ENCODE measurements at places on chromosomes 12 and 14. TPM values are rescaled to one million over a fixed set of nuclear protein-coding genes. Genes with fewer than 3 reads are reported as not detected.

- DNase-seq, result no peak
Observed at GRCh38 chr12:81517296-81517695, 241.9 kb downstream of the PPFIA2 start.

DNA sequence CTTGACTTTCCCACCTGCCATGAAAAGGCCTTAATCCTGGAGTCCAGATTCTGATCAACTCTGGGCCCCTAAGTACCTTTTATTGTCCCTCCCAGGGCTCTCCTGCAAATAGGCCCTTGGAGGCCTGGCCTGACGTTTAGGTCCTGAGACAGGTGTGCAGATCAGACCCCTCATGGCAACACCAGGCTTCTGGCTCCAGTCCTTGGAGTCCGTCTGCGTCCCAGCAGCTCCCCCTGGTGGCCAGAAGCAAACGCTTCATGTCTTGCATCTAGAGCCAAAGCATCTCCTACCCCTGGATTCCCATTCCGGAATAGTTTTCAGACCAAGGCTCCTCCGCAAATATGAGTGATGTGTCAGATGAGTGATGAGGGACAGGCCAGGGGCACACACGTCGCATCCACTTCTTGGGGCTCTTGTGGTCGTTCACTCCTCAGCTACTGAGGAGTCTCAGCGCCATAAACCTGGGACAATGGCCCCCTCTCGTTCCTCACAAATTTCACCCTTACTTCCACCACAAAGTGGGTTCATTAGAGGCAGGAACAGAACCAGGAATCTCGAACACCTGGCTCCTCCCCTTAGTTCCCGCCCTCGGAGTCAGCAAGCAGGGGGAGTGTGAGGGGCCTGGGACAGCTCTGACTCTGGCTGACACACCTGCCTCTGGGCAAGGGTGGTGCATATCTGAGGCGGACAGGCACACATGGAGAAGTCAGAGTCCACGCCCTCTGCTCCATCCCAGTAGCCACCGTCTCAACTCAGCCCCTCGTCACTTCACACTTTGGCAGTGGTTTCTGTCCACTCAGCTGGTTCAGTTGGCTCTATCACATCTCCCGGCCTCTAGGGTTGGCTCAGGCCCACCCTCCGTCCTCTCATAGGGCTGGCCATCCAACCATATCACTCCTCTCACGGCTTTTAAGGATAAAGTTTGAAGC lies 77.9 kb upstream of the PWP1 start:
- DNase-seq, result peak; percentile 65

- no peak for DNase-seq
Observed at GRCh38 chr12:28343713-28344112, 153.5 kb downstream of the CCDC91 start.

GRCh38 chr14:74593241-74593953 lies 18.6 kb downstream of the LTBP2 start:
- DNase-seq, result no peak

Gene KCNA5
- polyA plus RNA-seq, result 1.8 TPM

Gene RASSF8
- polyA plus RNA-seq, result 80.7 TPM

Gene TAS2R46
- polyA plus RNA-seq, result not detected

- no peak for DNase-seq
Observed at GRCh38 chr12:89349814-89350213, 2.5 kb downstream of the DUSP6 start.

DNA sequence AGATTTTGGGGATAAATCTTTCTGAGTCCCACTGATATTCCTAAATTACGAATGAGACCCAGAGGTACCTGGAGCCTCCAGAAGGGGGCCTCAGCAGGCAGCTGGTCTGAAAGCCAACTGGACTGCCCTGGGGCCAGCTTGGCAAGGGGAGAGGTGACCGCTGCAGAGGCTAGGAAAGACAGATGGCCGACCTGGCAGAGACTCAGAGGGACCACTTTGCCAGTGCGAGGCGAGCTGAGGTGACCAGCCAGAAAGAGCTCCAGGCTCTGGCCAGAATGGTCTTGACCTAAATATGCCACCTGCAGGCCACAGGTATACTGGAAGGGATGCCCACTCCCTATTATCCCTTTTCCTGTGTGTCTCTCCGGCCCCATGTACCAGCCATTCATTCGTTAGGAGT lies 256.8 kb upstream of the GARIN6 start:
- DNase-seq, result no peak

Gene PDE3A
- polyA plus RNA-seq, result 25.4 TPM

GRCh38 chr12:14767617-14768016 lies 35.7 kb downstream of the WBP11 start:
- DNase-seq, result no peak

GRCh38 chr12:26790645-26790994 lies 42.4 kb downstream of the ITPR2 start:
- DNase-seq, result no peak

DNA sequence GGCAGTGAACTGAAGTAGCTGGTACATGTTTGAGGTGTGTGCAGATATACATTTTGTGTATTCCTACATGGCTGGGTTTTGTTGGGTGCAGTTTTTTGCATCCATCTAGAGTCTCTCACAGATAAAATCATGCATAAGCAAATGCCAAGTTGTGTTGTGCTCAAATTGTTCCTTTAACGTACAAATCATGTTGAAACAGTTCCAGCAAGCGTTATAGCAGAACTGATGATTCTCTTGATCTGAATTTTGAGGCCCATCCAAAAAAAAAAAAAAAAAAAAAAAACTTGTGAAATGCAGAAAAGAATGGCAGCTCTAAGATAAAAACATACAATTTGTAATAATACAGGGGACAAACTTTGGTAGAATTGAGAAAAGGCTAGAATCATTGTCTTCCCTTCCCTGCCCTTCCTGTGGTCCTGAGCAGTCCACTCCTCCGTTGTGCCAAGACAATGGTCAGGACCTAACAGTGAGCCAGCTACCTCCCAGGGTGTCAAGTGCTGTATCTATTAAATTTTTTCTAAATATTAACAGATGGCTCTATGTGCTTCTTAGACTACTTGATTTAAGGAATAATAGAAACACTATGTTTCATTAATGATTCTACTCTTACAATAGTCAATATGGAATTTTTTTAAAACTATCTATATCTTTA lies 122.1 kb downstream of the PLEKHA5 start:
- no peak for DNase-seq

- DNase-seq, result no peak
Observed at GRCh38 chr12:57089271-57090245, 644 bp downstream of the NAB2 start.

GRCh38 chr14:87187786-87188185 lies 805.2 kb downstream of the GALC start:
- no peak for DNase-seq

Gene CISTR
- not detected for polyA plus RNA-seq

Gene LRRC43
- polyA plus RNA-seq, result 4.5 TPM

DNA sequence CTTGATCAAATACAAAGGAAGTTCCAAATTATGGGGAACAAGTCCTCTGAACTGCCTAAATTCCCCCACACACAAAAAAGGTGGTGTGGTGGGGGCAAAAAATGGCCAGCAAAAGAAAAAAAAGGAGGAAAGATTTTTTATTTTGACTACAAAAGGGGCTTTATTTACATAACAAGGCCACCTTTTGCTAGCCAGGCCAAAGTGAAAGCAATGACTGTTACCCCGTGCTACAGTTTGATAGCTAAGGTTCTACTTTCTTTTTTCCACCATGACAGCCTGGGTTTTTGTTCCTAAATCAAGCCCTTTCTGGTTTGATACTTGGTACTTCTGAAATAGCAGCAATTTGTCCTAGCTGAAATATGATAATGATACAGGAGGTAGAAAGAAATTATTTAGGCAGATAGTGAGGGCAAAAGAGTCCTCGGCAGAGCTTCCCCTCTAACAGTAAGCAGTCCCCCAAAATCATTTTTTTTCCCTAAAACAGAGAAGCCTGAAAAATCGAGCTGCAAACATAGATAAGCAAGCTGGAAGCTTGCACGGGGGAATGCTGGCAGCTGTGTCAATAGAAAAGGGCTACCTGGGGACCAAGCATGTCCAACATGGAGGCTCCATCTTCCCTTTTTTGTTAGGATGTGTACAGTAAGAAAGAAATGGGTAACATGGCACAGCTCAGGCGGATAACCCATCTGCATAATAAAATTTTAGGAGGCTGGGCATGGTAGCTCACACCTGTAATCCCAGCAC lies 8.9 kb upstream of the B4GALNT1 start:
- no peak for DNase-seq

DNA sequence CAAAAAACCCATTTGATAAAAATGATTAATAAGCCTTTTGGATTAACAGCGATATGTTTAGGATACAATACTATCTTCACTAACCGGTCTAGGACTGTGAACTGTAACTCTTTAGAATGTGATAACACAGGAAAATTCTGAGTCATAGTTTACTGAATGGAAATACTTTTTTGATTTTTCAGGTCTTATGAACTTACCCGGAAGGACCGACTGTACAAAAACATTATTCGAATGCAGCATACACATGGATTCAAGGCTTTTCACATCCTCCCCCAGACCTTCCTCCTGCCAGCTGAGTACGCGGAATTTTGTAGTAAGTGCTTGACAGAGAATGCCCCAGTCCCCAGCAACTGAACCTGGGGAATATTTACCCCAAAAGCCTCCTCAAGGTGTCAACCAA lies 29.0 kb downstream of the TTLL5 start:
- no peak for DNase-seq

Gene ITPR2
- 16.8 TPM for polyA plus RNA-seq

DNA sequence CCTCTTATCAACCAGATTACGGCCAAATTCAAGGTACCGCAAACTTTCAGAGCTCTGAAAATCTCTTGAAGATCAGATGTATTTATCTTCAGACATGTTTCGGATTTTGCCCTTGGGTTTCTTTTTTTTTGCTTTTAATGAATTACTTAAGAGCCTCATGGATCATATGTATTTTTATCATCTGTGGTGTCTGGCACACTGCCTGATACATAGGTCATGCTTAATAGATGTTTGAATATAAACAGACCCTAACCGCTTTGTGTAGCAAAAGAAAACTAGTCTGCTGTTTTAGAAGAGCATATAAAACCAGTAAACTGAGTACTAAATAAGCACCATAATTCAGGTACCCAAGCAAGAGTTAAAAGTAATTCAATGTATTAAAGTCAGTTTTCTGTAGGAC lies 20.1 kb upstream of the TBK1 start:
- no peak for DNase-seq

DNA sequence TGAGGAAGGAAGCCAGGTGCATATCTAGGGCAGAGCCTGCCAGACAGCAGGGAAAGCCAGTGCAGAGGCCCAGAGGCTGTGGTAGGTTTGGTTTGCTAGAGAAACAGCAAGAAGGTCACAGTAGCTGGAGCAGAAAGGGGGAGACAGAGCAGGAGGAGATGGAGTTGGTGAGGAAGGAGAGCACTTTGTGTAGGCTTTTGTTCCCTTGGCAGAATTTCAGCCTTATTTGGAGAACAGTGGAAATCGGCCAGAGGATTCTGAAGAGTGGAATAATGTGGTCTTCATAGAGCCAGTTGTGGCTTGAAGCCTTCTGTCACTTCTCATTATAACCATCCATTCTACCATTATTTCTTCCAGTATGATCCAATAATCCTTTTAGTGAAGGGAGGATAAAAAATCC lies 212.9 kb upstream of the FAR2 start:
- DNase-seq, result no peak

Gene CORO1C
- 57.9 TPM for polyA plus RNA-seq

DNA sequence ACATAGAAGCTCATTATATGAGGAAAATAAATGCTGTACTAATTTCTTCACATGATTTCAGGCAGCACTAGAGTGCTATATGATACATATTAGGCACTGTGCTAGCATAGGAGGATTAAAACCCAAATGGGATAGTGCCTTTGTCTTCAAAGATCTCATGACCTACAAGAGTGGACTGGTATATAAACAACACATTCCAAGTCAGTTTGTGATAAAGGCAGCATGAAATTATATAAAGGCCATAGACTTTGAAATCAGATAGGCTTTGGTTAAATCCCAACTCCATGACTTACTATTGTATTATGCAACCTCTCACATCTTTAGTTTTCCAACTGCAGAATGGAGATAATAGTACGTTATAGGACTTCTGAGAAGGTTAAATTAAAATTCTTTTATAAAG lies 179.7 kb downstream of the RAD51B start:
- no peak for DNase-seq

GRCh38 chr12:58424735-58425392 lies 483.5 kb downstream of the ATP23 start:
- no peak for DNase-seq

GRCh38 chr12:64650762-64651161 lies 40.5 kb downstream of the RASSF3 start:
- DNase-seq, result no peak

DNA sequence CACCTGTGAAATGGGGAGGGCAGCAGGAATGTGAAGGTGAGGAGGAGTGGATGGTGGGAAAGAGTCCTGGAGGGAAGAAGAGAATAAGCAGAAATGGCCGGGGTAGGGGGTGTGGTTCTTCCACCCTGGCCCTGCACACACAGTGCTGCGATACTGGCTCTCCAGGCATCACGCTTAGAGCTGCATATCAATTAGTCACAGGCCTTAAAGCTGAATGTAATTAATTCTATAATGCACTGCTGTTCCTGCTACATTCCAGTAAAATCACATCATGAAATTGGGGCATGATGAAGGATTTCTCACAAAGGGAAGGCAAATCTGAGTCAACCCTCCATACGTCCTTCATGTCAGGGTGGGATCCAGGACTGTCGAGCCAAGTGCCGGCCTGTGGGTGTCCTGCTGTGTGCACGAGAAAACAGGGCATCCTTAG lies 566.1 kb downstream of the BCL11B start:
- no peak for DNase-seq

DNA sequence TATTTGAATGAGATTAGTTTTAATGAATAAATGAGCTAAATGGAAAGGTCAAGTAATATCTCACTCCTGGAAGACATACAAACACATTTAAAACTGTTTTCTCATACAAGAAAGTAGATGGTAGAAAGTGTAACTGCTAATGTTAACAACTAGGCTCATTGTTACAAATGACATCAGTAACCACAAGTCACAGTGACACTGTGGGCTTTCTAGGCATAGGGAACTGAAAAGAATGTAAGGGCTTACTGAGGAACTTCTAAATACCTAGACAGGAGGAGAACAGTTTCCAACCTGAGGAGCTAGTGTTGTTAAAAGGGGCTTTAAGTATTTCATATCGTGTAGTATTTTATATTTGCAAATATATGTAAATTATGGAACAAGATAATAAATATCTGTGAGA lies 17.5 kb upstream of the ERGIC2 start:
- no peak for DNase-seq

DNA sequence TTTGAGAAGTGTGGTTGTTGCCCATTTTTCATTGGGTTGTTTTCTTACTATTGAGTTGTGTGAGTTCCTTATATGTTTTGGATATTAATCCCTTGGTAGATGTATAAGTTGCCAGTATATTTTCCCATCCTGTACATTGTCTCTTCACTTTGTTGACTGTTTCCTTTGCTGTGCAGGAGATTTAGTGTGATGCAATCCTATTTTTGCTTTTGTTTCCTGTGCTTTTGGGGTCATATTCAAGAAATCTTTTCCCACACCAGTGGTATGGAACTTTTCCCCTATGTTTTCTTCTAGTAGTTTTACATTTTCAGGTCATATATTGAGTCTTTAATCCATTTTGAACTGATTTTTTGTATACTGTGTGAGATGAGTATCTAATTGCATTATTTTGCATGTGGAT lies 92.8 kb downstream of the PTHLH start:
- DNase-seq, result no peak

Gene IGF1
- 3.3 TPM for polyA plus RNA-seq

Gene MEG3
- polyA plus RNA-seq, result 44.0 TPM

Gene TAS2R42
- polyA plus RNA-seq, result not detected

Gene FAR2
- 43.7 TPM for polyA plus RNA-seq

Measured in right renal cortex interstitium (tissue), 3 donors.